ENCODE measurements at places on chromosomes 12 and 14.
A peak's percentile ranks its signal among the peaks of the same experiment; 100 is the strongest.

- DNase-seq: no peak
These were observed 68.2 kb downstream of the SINHCAF start for GRCh38 chr12:31257784-31258183.

DNA sequence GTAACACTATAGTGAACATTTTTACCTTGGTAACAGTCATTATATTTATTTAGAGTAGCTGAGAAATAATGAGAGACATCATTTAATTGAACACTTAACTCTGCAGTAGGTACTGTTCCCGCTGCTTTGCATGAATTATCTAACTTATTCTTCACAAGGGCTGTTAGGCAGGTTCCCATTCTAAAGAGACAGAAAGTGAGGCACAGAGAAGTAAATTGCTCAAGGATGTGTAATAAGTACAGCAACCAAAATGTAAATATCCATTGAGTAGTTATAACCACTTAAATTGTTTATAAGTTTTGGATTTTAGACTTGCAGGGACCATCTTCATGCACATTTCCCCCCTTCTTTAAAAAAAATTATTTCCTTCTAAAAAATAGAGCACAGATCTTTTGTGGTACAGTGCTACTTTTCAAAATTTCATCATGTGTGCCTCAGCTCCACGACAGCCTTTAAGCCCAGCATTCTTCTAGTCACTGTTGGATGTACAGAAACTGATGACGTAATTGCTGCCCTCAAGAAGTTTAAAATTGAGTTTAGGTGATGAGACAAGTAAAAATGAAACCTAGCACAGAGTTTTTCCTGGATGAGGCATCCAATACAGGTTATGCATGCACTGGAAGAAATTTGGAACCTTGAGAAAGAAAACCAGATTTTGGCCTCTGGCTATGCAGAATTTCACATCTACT, 6.0 kb upstream of the MANSC4 start:
- DNase-seq: no peak

DNA sequence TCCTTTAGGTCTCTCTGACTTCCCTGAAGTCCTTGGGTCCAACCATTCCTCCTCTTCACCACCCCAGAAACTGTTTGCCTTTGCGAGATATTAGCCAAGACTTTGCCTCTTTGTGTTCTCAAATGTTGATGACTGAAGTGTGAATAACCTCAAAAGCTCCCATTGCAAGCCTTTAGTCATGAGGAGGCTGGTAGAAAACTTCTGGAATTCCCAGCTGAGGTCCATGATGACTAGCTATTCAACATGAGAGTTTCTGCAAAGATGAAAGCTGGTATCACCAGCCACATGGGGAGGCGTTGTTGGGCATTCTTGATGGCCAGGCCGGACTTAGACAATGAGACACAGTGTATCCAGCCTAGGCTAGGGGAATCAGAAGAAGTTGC, 111.7 kb downstream of the TBX5 start:
- DNase-seq: no peak

DNA sequence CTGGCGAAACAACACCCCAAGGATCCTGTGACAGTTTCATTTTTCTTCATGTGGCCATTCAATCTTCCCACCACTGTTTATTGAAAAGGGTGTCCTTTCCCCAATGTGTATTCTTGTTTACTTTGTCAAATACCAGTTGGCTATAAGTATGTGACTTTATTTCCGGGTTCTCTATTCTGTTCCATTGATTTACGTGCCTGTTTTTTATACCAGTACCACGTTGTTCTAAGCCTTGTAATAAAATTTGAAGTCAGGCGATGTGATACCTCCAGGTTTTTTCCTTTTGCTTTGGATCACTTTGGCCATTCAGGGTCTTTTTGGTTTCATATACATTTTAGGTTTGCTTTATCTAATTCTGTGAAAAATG, 9.1 kb upstream of the MGAT4C start:
- DNase-seq: no peak

DNA sequence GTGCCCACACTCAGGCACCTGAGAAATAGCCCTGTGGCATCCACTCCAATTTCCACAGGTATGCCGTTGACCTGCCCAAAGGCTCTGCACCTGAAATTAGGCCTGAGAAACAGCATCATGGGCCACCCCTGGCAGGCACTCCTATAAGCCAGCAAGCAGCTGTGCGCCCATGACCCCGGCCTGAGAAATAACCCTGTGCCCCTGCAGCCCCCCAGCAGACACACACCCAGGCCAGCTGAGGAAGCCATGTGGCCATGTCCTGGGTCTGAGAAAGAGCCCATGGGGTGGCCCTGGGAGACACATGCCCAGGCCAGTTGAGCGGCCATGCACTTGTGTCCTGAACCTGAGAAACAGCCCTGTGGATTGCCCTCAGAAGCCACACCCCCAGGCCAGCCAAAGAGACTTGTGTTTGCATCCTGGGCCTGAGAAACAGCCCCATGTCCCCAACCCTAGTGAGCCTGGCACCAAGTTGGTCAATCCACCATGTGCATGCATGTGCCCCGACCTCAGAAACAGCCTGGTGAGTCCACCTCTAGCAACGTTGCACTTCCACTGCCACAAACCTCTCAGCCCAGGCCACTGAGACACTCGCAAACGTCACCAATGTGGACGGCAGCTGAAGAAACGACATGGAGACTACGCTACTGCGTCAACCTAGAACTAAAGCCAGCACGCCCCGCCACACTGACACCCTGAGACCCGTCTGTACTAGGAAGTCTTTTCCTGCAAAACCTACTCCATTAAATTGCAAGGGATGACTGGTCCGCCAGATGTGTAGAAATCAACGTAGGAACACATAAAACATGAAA, 411.9 kb downstream of the TMEM121 start:
- DNase-seq: peak; percentile 3

DNA sequence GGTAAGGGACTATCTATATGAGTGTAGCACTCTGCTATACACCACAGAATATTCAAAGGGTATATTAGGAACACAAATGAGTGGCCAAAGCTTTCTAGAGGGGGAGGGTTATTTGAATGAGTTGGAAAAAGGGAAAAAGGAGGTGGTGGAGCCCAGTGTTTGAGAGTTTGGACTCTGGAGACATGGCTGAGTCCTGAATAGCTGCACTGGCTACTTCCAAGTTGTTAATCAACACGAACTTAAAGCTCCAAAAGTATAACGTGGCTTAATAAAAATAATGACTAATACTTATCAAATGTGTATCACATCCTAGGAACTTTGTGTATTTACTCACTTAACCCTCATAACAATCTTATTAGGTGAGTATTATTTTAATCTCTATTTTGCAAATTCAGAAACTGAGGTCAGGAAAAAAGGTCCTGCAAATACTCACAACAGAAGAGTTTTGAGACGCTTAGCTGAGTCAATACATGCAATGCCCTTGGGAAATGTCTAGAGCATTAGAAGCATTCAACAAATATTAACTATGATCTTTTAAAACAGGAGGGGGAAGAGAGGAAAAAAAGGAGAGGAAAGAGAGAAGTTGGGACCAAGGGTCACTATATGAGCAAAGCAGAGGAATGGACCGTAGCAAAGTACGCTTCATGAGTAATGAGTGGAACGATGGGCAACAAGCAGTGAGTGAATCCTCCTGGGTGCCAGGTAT, 189.5 kb upstream of the HMGA2 start:
- no peak for DNase-seq

DNA sequence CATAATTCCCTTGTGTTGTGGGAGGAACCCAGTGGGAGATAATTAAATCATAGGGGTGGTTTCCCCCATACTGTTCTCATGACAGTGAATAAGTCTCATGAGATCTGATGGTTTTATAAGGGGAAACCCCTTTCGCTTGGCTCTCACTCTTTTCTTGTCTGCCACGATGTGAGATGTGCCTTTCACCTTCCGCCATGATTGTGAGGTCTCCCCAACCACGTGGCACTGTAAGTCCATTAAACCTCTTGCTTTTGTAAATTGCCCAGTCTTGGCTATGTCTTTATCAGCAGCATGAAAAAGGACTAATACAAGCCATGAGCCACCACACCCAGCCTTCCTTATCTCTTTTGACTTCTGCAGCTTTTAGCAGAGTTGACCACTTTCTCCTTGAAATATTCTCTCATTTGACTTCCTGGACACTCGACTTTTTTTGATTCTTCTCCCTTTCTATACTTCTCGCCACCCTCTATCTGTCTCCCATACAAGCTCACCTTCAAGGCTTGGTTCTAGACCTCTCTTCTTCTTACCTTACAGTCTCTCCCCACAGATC, 2.3 kb downstream of the MTERF2 start:
- no peak for DNase-seq

GRCh38 chr12:68984796-68985573, 52.0 kb upstream of the CPM start:
- DNase-seq: no peak

DNA sequence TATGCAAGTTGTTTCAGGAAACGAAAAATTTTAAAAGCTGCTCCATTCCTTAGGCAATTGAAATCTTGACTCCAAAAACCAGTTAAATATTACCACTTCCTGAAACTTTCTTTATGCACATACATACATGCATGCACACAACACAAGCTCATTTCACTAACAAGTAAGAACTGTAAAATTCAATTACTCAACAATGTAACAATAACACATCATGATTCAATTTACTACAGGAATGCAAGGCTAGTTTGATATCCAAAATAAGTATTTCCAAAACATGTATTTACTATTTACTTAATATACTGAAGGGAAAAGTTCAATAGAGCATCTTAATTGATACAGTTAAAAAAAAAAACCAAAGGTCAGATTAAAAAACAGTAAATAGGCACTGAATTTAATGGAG, 19.6 kb downstream of the NAP1L1 start:
- no peak for DNase-seq

GRCh38 chr12:57146092-57146491, 1.3 kb downstream of the LRP1-AS start:
- DNase-seq: no peak

DNA sequence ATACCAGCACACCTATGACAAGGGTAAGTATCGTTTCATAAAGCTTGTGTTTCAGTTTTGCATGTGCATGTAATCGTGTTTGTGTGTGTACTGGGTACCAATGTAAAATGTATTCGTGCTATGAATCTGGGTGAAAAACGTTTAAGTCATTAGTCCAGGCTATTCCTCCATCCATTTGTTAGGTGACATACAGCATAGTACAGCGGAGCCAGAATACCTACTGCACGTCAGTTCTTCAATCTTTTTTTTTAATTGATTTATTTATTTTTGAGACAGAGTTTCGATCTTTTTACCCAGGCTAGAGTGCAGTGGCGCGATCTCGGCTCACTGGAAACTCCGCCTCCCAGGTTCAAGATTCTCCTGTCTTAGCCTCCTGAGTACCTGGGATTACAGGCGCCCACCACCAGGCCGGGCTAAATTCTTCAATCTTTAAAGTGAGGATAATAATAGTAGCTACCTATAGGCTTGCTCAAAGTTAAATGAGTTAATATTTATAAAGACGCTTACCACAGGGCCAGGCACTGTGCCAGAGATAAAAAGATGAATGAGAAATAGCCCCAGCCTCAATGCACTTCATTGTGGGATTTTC, 661 bp upstream of the RPS26 start:
- DNase-seq: no peak

DNA sequence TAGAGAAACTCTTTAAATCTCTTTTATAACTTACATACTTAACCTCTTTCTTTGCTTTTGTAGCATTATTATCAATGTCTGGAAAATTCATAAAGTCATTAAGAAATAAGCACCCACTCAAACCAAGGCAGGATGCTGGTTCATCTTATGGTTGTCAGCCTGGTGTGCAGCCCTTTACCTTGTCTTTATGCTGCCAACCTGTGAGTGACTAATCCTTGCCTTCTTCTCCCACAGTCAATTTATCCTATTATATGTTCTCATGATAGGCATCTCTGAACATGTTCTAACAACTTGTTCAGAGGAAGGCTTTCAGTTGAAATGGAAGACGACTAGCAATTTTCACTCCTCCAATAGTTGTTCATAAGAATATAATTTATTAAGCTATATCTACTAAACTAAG, 186.9 kb upstream of the CAND1 start:
- no peak for DNase-seq

GRCh38 chr12:18982226-18982949, 147.1 kb upstream of the PLEKHA5 start:
- DNase-seq: no peak

DNA sequence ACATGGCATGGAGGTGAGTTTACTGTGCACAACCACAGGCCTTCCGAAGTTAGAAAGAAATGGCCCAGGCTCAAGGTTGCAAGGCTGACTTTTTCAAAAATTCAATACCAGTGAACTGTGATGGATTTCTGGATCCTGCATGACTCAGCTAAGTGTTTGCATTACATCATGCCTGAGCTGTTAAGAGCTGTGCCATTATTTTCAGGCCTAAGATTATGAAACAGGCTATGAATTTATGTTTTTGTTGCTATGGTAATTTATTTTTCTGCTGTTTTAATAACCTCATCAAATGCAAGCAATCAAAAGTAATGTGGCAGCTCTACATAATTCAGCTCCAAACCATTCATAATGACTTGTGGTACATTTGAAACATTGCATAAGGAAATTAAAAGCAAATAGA, 457.7 kb upstream of the TMEM132C start:
- DNase-seq: no peak

- DNase-seq: no peak
These were observed 84.9 kb downstream of the RTN1 start for GRCh38 chr14:59785629-59786028.

DNA sequence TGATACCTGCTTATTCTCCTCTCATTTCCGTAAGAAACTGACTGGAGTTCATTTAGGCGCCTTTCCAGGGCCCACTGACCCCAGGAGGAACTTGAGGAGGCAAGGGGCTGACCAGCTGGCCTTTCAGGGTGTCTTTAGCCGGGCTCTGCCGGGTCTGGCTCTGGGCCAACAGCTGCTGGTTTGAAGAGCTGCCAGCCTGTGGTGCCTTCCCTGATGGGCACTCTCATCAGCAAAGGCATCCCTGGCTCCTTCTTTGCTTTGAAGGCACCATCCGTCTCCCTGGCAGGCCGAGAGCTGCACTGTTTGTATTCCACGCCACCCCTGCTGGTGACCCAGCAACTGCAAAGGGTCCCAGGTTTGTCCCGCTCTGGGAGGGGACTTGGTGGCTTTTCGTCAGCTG, 42.0 kb downstream of the IQSEC3 start:
- no peak for DNase-seq

GRCh38 chr14:58362798-58363412, 32.8 kb upstream of the TOMM20L start:
- no peak for DNase-seq

DNA sequence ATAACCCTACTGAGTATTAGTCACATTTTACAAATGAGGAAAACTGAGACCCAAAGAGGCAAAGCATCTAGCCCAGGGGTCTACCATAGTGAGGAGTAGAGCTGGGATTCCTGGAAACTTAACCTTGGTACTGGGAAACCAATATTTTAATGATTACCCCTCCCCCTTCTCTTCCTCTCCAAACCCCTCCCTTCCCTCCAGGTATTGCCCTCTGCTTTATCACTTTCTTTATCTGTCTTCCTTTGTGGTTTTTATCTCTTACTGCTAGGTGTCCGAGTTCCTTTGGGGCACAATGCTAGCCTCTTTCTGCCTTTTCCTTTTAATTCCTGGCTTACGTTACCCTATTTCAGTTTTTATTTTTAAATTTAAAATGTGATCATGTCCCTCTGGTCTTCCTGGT, 2.8 kb downstream of the GABARAPL1 start:
- DNase-seq: no peak

- no peak for DNase-seq
These were observed 334.1 kb downstream of the DPF3 start for GRCh38 chr14:72559669-72560255.
